ENCODE measurements at places on chromosomes 6 and 20.

- no peak for DNase-seq
Measured at GRCh38 chr6:4814212-4814611, 38.0 kb downstream of the CDYL start.

DNA sequence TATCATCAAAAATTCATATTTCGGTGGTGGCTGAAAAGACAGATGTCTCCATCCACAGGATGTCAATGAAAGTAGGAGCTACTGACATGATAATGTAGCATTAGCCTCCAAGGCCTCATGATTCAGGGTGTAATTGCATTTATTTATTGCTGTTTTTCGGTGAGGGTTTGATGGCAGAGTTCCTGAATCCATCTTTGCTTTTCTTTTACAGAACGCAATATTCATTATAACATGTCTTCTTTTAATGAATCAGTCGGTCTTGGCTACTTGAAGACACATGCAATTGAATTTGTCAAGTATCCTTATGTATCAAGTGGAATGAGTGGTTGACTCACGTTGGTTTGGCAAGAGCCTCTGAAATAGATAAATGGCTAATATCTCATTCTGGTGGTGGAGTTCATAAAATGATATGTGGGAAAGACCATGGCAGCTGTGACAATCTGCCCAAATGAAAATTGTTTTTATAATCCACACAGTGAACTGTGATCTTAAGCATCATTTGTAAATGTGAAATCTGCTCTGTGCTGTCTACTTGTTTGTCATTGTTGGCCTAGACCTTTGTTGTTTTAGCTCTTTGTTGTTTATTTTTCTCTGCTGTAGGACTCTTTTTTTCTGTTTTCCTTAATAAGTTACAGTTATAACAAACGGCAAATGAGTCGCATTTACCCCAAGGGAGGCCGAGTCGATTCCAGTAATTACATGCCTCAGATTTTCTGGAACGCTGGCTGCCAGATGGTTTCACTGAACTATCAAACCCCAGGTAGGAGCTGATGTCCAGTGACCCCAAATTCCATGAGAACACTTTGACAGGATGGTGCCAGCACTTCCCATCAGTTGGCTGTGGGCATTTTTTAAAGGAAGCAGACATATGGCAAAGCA, 105.7 kb upstream of the LAMP5 start:
- no peak for DNase-seq

DNA sequence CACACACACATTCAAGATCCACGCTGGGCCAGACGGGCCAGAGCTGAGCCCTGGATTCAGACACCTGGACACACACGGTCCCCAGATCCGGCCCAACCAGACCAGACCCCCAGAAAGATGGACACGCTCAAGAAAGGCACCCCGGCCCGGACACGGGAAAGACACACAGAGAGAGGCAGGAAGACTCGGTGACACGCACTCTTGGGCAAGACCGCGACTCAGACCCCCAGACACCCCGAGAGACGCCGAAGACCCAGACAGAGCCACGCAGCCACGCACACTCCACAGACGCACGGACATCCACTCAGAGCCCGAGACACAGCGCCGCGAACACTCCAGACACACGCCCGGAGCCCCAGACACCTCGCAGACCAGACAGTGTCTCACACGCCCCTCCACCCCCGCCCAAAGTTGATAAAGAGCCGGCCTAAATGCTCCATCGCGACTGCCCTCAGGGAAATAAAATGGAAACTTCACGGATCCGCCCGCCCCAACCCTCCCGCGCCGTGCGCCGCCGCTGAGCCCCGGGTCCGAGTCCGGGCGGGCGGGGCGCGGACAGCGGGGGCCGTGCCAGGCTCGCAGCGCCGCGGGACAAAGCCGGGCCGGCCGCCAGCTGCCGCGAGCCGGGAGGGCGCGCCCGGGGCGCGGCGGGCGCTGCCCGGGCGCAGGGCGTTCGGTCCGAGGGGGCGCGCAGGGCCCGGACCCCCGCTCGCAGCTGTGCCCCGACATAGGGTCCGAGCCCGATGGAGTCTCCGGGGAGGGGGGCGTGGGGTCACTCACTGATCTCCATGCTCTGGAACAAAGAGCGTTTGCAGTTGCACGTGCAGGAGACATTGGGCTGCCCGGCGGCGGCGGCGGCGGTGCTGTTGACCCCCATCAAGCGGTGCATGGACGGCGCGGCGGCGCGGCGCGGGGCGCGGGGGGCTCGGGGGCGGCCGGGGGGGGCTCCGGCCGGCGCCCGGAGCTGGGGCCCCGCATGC, 831 bp downstream of the PMEPA1 start:
- no peak for DNase-seq

DNA sequence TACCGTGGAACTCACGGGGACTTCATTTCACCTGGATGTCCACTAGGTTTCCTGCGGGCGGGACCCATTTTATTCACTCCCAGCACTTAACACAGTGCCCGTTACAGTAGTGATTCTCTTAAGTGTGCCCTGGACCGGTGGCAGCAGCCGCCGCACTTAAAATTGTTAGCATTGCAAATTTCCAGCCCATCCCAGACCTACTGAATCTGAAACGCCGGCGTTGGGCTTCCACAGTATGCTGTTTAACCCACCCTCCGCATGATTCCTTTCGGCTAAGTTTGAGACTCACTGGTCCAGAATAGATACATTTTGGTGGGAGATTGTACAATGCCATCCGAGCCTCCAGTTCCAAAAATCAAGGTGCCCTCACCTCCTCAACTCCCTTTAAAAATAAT, 967 bp downstream of the SMPDL3A start:
- DNase-seq: no peak

DNA sequence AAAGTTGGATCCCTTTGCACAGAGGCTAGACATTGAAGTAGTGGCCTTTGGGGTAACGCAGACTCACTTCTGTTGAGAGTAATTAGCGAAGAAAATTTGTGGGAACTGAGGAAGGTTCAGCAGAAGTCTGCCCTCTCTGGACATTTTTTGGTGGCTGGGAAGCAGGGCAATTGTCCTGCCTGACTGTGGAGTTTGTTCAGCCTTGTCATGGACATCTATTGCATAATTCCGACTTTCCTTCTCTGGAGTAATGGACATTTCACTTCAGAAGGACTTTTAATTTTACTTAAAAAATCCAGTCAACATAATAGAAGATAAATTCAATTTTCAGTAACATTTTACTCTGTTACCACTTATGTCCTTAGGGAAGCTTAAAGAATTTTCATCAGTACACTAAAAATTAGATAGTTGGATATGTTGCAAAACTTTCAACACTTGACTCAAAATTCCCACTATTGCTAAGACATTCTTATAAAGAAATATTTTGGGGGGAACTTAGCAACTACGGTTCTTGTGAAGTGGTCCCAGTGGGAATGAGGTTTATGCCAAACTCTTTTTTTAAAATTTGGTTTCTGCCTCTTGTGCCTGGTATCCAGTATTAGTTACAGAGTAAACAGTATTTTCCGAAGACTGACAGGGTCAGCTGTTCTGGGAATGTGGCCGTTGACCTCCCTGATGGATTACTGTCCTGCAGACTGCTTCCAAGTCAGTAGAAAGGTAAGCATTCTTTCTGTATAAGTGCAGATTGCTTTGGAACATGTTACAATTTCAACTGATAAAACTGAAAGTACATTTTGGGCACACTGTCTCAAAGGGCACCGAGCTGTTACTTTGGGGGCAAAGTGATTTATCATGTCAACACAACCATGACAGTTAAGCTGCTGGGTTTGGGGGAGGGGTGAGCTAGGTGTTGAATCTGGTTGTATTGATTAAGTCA, 100.6 kb upstream of the MLIP start:
- no peak for DNase-seq

- no peak for DNase-seq
Measured at GRCh38 chr6:157879873-157880254, 56.8 kb downstream of the SNX9 start.

- no peak for DNase-seq
Measured at GRCh38 chr20:38130687-38131587, 34.1 kb downstream of the TGM2 start.

DNA sequence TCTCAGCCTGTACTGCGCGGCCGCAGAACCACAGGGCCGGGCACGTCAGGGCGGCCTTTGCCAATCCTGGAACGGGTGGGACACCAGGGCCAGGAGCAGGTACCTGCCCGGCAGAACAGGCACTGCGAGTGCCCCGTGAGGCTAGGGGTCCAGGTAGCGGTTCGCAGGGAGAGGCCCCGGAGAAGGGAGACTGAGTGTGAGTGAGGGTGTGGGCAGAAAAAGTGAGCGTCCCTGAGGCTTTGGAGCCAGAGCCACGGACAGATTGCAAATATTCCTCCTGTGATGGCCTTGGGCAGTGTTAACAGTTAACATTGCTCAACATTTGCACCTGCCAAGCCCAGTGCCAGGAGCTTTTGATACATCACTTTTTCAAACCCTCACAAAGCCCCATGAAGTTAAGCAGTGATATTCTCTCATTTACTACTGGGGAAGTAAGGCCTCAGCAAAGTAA, 491 bp downstream of the GNMT start:
- DNase-seq: no peak

DNA sequence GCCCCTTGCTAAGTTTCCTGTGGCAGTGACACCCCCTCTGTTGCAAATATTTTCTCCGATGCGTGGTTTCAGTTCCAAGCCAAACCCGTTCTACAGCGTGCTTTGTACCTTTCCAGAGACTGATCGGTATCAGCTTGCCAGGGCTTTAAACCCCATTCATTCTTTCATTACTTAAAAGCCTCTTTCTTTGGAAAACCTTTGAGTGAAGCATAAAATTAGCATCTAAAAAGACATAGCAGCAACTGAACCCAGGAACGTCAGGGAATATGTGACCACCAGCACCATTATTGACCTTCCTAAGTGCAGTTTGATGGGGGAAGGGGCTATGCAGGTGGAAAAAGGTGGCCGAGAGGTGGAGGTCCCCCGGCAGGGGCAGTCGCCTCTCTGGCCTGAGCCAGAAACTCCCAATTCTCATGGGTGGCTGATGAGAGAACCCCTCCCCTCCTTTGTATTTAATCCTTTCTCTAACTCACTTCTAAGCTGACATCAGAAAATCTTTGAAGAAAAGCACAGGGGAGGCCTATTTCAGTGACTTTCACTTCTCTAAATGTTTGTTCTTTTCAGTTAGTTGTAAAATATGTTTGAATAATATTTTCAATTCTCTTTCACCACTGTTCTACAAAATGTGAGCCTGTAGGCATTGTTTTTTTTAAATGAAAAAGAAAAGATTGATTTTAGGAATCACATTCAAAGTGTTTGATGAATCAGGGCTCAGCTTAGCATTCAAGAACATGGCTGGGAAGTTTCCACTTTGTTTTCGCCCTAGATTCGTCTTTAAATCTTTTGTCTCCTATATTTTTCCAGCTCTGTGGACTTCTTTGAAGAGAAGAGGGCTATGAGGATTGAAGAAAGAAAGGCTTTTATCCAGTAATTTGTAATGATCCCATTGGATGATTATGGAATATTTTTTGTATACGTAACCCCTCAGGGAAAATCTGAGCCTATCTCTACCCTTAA, 89.2 kb downstream of the RSPH3 start:
- DNase-seq: no peak

- no peak for DNase-seq
Measured at GRCh38 chr6:63502156-63502555, 70.1 kb upstream of the LOC128125822 start.

DNA sequence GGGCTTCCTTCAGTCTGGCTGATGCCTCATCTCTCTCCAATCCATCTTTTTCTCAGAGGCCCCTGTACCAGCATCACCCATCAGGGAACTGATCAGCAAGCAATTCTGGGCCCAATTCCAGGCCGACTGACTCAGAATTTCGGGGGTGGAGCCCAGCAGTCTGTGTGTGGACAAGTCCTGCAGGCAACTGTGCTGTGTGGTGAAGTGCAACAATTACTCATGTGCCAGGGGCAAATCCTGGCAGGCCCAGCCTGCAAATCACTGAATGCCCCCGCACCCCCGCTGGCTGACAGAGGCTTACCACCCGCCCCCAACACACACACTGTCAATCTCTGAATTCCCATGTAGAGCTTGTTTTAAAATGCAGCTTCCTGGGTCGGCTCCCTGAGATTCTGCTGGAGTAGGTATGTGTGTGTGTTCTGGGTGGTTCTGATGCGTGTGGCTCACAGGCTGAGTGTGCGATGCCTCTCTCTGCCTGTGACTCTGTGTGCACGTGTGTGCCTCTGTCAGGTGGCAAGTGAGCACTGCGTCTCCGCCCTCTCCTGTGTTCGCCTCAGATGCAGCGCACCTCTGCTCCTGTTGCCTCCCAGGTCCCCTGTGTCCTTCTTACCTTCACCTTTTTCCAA, 45.4 kb downstream of the SSR1 start:
- DNase-seq: no peak

DNA sequence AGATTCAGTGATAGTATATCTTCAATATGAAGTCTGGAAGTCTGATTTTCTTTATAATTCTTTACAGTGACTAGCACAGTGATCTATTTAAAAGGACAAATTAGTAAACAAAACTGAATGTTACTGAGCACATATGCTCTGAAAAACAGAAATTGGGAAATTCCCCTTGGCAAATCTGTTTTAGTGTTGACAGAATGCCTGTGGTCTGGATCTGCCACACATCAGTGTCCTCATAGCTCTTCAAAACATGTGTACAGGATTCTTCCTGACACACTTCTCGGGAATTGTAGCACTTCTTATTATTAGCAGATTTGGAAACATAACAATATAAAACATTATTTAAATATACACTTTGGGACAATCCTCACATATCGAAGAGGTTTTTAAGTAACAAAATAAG, 354.3 kb downstream of the COL12A1 start:
- DNase-seq: no peak

- DNase-seq: no peak
Measured at GRCh38 chr6:26170951-26171841, 84.0 kb downstream of the HFE start.

- no peak for DNase-seq
Measured at GRCh38 chr6:51199733-51200260, 381.1 kb downstream of the TFAP2B start.

- DNase-seq: no peak
Measured at GRCh38 chr20:17810847-17811627, 111.3 kb downstream of the BANF2 start.

DNA sequence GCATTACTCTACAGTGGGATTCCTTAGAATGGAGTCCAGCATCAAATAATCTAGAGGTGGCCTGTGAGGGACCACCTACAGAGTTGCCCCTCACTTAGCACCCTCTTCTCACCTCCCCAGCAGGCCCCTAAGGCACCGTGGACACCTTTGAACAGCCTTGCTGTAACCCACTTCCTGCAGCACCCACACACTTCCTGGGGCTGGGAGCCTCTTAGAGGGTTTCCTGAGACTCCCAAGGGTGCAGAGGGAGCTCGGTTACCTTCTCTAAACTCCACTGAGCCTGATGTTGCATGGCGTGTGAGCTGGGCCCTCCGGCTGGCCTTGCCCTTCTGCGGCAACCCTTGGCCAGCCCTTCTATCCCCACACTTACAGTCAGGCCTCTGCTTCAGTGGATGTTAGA, 7.3 kb upstream of the SIRPG start:
- peak; percentile 67 for DNase-seq
